HT-29 (cell line): ENCODE measurements at places on chromosomes 5 and 9. TPM values are rescaled to one million over a fixed set of nuclear protein-coding genes. Genes with fewer than 3 reads are reported as not detected.

DNA sequence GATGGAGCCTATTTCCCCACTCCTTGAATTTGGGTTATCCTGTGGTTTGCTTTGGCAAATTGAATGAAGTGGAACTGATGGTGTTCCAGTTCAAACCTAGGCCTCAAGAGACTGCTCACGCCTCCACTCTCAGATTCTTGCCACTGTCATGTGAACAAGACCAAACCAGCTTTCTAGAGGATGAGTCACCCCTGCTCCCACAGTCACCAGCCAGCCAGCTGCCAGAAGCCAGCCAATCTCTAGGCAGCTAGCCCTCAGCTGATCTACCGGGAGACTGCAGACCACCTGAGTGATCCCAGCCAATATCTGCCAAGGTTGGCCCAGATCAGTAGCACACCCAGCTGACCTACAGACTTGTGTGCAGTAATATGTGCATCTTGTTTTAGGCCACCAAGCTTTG, 300.6 kb downstream of the TMEM38B start:
- no peak for DNase-seq

FAM78A gene
- total RNA-seq, result 0.57 and 1.2 TPM in 2 replicates

DNA sequence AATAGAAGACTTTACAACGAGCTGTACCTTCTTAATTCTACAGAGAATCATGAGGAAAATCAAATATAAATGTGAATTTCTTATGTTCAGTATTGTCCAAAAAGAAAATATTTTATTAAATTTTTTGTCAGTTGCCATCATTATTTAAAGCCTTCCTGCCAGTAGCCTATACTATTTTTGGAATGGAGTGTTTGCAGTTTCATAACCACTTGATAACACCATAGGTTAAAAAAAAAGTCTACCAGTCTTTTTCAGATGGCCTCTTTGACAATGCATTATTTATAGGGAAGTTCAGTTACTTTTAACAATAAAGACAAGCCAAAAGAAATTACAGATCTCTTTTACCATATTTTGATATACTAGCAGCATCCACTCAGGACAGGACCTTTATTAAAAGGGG, 80.3 kb upstream of the CCDC152 start:
- DNase-seq, result no peak

PALM2AKAP2 gene
- total RNA-seq, result not detected in 2 replicates

- DNase-seq, result no peak
Observed at GRCh38 chr9:4591123-4591500, 71.0 kb upstream of the PLPP6 start.

CNTNAP3 gene
- 0.26 TPM in 1 of 2 replicates, not detected in the other for total RNA-seq

DNA sequence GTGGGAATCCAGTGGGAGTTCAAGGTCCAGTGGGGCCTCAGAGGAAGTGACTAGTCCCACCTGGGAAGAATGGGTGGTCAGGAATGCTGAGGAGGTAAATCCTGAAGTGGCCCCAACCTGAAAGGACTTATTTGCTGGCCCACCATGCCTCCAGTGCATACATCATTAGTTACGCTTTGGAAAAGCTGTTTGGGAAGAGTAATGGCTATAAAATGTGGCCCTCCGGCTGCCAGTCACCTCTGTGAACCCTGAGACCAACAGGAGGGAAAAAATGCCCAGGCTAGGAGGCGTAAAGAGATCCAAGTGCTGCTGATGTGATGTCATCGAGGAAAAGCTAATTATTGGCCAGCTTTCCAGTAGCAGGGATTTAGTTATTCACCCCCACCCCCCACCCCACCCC, 2.7 kb upstream of the SLC26A2 start:
- peak; percentile 31 for DNase-seq

DNA sequence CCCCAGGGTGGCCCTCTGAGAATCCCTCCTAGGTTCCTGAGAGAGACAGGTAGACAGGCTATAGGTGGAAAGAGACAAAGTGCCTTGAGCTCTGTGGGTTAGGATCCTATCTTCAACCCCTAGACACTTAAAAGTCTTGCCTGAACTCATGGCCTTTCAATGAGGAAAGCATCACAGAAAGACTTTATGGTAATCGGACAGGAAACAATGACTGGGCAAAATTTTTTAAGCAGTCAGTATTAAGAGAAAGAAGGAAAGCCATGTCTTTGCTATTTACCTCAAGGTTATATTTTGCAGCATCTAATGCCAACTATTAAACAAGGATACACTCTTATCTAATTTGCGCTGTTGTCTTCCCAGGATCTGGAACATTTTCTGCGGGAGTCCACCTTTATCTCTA, 93.2 kb downstream of the PCSK1 start:
- DNase-seq, result no peak

GRCh38 chr9:100066539-100066938, 32.3 kb downstream of the ERP44 start:
- DNase-seq, result no peak

- no peak for DNase-seq
Observed at GRCh38 chr5:175805256-175806011, 65.9 kb upstream of the CPLX2 start.

DNA sequence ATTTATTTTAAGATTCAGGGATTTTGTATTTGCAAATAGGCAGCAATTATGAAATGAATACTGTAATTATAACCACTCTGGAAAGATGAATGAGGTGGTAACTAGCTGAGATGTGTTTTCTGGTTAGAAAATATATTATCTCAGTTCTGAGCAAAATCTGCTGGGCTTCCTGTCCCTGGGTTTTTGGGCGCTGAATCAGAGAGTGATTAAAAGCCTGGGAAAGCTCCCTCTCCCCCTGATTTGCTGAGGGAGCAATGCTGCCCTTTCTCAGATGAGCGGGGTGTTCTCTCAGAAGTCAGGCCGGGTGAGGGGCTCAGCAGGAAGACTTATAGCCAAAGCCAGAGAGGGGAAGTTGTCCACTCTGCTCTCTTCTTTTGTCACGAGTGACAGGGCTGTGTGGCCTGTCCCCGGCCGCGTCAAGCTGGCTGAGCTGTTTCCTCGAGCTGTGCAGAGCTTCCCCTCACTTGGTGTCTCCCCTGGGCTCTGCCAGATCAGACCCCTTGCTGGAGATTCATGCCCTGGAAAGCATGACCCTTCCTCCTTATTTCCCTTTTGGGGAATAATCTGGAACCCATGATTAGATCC, 39.8 kb upstream of the PITX1 start:
- no peak for DNase-seq

DNA sequence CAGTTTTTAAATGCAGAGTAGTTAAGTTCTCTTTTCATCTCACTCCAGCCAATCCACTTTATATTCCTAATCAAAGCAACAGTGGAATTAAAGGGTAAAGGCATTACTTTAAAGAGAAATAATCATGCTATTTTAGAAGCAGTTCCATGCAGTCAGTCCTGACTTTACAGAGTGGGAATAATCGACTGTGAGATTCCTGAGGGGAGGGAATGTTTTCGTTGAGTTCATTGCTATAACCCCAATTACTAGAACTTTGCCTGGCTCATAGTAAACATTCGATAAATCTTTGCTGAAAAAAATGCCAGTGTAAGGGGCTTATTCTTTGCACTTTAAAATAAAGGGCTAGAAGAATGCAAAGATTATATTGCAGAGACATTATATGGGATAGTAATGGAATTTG, 127.2 kb upstream of the ASTN2 start:
- DNase-seq, result no peak

MEF2C gene
- total RNA-seq, result 0.08 and 0.46 TPM in 2 replicates

CDH12 gene
- not detected in 2 replicates for total RNA-seq

- no peak for DNase-seq
Observed at GRCh38 chr5:78953092-78953800, 31.9 kb downstream of the ARSB start.

DNA sequence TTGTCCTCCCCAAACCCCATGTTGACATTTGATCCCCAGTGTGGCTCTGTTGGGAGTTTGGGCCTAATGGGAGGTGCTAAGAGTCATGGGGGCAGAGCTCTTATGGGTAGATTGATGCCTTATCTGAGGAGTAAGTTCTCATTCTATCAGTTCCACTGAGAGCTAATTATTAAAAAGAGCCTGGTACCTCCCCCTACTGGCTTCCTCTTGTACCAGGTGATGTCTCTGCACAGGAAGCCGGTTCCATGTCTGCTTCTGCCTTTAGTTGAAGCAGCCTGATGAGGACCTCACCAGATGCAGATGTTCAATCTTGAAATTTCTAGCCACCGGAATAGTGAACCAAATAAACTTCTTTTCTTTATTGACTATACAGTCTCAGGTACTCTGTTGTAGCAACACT, 10.8 kb downstream of the GABRB2 start:
- DNase-seq, result peak; percentile 29

NR2F1 gene
- total RNA-seq, result 19.7 and 24.5 TPM in 2 replicates

GRCh38 chr5:121701731-121702130, 150.0 kb upstream of the FTMT start:
- DNase-seq, result no peak

DNA sequence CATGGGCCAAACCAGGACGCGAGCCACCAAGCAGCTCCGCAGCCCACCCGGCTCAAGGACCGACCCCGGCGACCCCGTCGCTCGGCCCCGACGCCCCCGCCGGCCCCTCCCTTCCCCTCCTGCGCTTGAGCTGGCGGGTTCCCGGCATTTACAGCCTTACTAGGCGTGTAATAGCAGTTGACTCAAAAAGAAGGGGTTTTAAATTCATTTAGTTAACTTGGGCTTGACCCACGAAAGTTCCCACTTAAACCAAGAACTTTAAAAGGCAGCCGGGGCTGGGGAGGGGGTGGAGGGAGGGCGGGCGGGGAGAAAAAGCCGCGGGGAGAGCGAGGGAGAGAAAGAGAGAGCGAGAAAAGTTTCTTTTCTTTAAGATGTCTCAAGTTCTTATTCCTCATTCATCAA, 636 bp downstream of the PRDM12 start:
- DNase-seq, result no peak

DNA sequence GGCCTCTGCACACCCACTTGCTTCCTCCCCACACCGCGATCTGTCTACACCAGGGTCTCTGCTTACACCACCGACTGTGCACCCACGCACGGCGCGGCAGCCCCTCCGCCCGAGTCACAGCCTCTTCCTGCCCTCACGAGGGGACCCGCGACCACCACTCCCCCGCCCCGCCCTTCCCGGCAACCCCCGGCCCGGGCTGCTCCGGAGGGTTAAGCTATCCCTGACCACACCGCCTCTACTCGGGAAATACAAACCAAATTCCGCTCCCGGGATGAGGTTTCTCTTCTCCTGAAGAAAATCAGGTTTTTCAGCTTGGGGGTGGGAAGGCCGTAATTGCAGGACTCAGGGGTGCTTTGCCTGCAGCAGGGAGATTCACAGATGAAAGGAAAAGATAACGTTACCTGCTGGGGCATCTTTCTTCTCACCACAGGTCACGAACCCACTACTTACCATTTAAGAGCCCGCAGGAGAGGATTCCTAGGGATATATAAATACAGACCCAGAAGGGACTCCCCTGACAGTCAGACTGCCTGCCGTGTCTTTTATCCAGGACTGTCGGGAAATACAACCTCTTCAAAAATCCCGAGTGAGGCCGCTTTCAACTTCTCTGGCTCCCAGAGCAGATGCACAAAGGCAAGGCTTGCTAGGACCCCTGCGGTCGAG, 63.5 kb downstream of the ROR2 start:
- DNase-seq, result no peak

- no peak for DNase-seq
Observed at GRCh38 chr5:176568657-176569056, 19.5 kb downstream of the CDHR2 start.

AGXT2 gene
- not detected in 2 replicates for total RNA-seq

GRCh38 chr5:154729613-154730012, 25.6 kb upstream of the LARP1 start:
- DNase-seq, result peak; percentile 32
